ACHN (cell line): ENCODE measurements at places on chromosomes 3 and 15.

DNA sequence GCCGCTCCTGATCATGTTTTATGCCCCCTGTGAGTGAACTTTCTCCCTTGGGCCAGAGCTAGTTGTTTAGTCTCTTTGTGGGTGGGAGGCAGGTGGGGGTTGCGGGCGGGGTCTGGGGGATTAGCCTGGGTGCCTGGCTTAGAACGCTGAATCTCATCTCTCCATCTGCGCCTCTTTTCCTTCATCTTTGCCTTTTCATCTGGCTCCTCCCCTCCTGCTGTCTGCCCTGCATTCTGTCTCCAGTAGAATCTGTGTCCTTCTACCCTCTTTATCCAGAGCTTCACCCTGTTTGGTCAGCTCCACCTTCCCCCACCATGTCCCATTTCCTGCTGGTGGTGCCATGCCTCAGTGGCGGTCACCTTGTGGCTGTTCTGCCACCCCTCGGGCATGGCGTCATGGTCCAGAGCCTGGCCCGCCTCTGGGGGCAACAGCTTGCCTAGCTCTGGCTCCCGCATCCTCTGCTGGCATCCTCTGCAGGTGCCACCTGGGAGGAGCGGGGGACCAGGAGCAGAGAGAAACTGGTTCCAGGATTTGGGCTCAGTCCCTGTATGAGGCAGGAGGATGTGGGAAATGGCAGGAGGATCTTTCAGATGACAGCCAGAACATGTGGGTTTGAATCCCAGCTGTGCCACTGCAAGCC is 44.3 kb downstream of the PDIA5 start:
- no peak for DNase-seq

DNA sequence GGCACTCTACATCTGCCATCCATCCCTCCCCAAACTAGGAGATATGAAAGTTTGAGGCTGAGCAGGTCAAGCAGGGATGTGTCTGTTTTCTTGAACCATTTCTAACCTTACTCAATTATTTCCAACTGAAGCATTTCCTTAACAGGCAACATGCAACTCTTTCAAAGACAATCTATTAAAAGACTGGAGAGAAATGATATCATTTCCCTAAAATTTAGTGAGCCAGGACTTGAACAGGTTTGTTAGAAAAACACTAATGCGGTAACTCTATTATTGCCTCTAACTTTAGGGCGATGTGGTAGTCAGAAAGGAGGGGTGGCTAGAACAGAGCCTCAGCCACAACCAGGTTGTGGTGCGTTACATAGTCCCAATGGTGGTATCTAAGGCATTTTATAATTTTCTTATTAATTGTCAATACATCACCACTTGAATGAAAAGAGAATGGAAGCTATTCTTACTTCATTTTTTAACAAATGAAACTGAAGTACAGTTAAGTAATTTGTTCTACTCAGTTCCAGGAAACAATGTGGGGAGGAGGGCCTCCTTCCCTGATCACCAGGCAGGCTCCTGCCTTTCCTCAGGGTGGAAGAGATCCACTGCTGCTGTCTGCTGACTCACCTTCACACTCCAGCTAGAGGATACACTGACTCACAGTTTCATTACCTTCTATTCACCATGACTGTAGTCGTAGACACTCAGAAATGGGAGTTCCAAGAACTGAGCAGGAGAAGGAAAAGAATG is 22.8 kb downstream of the MYO1E start:
- DNase-seq: peak; percentile 87

DNA sequence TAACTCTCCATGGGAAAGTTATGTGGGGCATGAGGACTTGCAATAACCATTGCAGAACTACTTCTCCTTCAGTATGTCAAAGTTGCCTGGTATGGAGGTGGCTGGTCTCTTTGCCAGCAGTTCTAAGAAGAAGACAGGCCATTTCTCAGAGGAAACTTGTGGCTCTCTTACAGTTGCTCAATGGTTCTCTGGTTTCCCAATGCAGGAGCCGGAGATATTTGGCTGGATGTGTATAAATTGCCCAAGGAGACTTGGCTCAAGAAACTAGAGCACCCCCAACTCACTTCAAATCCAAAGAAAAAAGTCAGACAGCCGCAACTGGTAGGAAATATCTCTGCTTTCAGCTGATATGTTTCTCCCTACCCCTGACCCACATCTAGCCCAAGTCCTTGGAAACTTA is 24.2 kb downstream of the WDR93 start:
- DNase-seq: no peak

DNA sequence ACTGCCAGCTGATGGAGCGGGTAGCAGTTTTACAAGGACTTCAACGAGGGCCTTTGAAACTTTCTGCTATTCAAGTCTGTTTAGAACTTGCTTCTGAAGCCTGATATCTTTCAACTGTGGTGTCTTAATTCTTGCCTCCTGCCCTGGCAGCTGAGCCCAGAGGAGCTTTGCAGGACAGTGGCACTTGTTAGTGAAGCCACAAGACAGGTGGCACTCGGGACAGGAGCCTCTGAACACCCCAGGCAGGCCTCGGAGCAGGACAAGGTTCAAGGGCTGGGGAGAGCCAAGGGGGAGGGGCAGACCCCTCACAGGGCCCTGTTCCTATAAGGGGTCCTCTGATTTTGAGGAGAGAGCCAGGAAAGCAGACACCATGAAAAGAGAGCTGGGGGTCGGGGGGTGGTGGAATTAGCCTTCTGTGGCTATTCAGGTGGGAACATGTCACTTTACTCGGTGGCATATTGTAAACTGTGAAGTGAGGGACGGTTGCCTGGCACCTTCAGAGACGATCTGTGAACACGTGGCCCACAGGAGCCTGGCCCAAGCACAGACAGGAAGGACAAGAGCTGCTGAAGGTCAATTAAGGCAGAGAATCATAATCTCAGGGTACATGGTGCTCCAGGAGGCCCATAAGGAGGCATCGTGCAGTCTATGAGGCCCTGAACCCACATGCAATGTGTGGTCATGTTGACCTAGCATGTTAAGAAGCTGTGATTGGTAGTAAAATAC is 30.1 kb upstream of the KY start:
- no peak for DNase-seq

DNA sequence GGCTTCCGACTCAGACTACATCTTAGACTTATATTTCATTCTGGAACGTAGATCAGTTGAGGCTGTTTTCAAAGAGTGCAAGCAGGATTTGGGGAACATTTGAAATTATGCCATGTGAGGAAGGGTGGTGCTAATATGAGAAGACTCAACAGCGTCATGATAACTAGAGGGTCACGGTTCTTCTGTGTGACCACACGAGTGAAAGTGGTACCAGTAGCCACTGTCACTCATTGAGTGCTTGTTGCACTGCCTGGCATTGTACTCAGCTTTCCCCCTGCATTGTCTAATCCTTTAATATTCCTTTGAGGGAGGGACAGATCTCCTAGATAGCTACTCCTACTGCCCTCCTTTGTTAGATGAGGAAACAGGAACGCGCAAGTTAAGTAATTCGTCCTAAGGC is 81.3 kb upstream of the PLXNA1 start:
- DNase-seq: no peak

DNA sequence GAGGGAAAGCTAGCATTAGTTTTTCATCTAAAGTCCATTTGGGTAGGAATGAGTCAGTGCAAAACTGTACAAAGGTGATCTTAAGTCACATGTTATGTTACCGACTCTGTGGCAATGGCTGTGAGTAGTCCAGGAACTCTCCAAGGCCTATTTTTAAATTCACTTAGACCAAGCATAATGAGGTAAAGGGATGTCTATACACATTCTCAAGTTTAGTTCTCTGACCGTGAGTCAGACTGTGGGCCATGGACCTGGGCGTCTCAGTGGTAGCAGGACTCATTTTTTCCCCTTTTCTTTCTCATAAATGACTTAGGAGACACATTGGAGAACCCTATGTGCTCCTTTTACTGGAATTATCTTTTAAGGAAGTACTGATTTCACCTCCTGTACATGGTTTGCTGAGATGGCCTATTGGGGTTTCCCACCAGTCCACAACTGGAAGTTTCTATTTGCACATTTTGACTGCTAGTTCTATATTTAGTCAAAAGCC is 488.7 kb upstream of the TPRG1 start:
- DNase-seq: peak; percentile 22
